Occipital lobe (tissue), 3 donors: ENCODE measurements at places on chromosomes 6 and 20.

DNA sequence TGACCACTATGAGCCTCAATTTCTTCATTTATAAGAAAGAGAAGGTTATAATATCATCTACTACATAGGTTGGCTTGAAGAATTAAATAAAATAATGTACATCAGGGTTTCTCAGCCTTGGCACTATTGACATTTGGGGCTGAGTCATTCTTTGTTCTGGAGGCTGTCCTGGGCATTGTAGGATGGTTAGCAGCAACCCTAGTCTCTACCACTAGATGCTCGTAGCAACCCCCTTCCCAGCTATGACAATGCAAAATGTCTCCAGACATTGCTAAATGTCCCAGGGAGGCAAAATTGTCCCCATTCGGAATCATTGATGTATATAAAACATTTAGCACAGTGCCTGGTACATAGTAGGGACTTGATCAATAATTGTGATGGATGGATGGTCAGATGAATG lies 152.1 kb downstream of the KHDC1L start:
- no peak for DNase-seq

DNA sequence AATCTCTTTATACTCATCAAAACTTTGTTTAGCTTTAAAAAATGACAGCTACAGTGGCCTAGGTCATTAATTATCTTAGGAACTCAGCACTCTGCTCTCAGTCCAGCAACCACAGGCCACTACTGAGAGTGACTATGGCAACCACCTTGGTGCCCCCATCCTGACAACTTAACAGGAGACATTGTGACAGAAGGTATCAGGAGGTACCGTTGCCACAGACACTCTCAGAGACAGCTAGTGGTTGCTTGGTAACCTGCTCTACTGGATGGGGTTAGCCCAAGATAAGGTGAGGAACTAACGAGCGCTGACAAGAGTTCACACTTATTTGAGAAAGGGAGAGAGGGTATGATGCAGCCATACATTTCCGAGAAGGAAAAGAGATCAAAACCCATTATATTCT lies 76.1 kb upstream of the TFAP2D start:
- DNase-seq: no peak

DNA sequence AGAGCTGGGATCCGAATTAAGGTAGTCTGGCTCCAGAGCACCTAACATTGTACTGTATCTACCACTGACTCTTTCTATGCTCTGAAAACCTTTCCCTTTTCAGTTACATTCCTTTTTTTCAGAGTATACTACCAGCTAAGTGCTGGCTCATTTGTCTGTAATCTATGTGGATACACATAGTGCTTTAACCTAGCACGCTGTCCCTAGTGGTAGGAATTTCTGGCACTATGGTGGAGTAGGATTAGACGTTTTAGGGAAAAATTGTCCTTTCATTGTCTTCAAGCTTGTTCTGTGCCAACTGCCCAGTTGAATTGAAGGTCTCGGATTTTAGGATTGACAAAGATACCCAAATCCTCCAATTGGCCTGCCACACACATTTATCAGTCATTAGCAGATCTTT lies 259.1 kb upstream of the FERMT1 start:
- DNase-seq: no peak

GRCh38 chr6:13304101-13304500 lies 24.2 kb downstream of the TBC1D7 start:
- DNase-seq: no peak
